Panc1 (cell line): ENCODE measurements at places on chromosomes 6 and 20. TPM values are rescaled to one million over a fixed set of nuclear protein-coding genes. Genes with fewer than 3 reads are reported as not detected.

DNA sequence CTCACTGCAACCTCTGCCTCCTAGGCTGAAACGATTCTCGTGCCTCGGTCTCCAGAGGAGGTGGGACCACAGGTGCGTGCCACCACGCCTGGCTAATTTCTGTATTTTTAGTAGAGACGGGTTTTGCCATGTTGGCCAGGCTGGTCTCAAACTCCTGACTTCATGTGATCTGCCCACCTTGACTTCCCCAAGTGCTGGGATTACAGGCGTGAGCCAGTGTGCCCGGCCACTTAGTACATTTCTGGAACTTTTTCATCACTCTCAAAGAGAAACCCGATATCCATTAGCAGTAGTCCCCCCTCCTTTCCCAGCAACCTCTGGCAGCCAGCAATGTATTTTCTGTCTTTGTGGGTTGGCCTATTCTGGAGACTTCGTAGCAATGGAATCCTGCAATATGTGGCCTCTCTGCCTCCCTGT is 109.8 kb downstream of the JARID2 start:
- no peak for DNase-seq

- no peak for DNase-seq
Measured at GRCh38 chr6:112651239-112651638, 304.1 kb downstream of the RFPL4B start.

DNA sequence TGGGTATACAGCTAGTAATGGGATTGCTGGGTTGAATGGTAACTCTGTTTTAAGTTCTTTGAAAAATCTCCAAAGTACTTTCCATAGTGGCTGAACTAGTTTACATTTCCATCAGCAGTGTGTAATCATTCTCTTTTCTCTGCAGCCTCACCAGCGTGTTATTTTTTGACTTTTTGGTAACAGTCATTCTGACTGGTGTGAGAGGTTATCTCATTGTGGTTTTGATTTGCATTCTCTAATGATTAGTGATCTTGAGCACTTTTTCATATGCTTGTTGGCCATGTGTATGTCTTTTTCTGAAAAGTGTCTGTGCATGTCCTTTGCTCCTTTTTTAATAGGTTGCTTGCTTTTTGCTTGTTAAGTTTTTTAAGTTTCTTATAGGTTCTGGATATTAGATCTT is 194.2 kb upstream of the PHACTR1 start:
- no peak for DNase-seq

GRCh38 chr6:154241581-154241980 is 115.0 kb downstream of the IPCEF1 start:
- DNase-seq = no peak

Gene PLA2G7
- 0.41 TPM for total RNA-seq

Gene ADGRB3
- total RNA-seq = 0.10 TPM

DNA sequence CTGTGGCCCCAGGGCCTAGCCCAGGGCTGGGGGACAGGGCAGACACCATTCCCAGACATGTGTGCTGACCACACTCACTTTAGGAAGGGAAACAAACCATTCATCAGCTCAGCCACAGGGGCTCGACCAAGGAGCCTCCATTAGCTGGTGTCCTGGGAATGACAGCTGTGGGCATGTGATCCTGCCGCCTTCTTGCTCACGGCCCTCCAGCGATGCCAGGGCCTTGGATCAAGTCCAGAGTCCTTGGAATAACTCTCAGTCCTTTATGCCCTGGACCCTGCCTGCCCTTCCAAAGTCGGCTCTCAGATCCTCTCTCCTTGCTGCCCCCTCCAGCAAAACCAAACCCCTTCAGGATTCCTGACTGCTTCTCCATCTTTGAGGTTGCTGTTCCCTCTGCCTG is 165.0 kb upstream of the RNF24 start:
- no peak for DNase-seq

- no peak for DNase-seq
Measured at GRCh38 chr6:2213086-2213485, 32.3 kb downstream of the GMDS start.

Gene BFSP1
- 6.9 TPM for total RNA-seq

- DNase-seq = no peak
Measured at GRCh38 chr6:168923171-168923570, 330.5 kb downstream of the THBS2 start.

DNA sequence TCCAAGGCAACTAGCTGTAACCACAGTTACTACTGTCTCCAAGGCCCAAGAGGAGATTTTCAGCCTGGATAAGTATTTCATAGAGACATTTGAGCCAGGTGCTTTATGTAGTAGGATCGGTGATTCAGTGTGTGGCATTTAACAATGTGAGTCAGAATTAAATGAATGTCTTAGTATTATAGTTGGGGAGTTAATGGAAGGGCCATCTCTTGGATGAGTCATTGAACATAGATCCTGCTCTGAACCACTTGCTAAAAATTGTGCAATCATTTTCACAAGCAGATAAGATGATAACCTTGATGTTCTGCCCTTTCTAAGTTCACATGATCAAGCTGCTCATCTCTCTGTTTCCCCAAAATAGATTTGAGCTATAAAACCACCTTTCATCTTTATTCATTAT is 668.9 kb upstream of the CITED2 start:
- no peak for DNase-seq

Gene PRR18
- 0.23 TPM for total RNA-seq

Gene ARFGEF3
- 1.5 TPM for total RNA-seq

Gene SNPH
- total RNA-seq = 6.4 TPM

Gene MYBL2
- 138 TPM for total RNA-seq

GRCh38 chr20:32911355-32911754 is 52.6 kb downstream of the EFCAB8 start:
- no peak for DNase-seq

- DNase-seq = no peak
Measured at GRCh38 chr6:109342506-109342905, 39.8 kb downstream of the CD164 start.
